Activated CD4-positive, alpha-beta T cell treated with anti-CD3 and anti-CD28 coated beads, Interleukin-2, amount 50 U/mL, for 48 hours (primary cell): ENCODE measurements at places on chromosomes 13 and 19.

DNA sequence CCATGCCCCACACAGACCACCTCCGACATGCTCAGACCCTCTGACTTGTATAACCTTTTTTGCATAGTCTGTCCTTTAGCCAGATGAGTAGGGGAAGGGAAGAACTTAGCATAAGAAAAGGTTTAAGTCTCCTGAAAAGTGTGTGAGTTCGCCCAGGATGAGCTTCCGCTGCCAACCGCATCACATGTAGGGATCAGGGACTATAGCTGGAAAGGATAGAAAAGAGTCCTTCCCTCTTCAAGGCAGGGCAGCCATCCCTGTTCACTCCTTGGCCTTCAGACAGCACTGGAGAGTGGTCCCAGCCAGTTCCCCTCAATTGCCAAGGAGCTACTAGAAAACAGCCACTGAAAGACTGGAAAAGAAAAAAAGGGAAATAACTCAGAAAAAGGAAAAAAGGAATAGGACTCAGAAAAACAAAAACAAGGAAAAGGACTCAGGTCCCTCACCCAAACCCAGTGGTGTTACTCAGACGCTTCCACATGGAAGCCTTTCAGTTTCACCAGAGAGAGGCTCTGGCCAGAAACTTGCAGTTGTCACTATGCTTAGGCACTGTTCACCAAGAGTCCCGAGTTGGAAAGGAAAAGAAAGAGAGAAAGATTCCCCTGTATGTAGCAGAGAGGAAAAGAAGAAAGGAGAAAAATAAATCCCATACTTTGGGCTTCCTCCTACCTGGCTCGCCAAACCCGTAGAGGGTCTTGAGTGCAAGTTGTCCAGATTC lies 5.6 kb upstream of the TM9SF2 start:
- DNase-seq: no peak

DNA sequence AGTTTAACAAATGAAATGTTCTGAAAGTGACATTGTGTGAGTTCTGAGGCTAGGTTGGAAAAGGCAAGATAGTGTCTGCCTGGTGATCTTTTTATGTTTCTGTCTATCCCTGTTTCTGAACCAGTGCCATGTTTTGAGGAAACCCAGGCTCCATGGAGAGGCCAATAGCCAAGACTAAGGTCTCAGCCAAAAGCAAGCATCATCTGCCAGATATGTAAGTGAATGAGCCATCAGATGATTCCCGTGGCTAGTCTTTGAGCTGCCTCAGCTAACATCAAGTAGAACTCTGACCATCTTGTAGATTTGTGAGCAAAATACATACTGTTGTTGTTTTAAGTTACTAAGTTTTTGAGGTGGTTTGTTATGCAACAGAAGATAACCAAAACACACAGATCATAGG lies 19.6 kb upstream of the CCNA1 start:
- DNase-seq: no peak

GRCh38 chr19:288911-289310 lies 2.3 kb downstream of the PLPP2 start:
- no peak for DNase-seq

DNA sequence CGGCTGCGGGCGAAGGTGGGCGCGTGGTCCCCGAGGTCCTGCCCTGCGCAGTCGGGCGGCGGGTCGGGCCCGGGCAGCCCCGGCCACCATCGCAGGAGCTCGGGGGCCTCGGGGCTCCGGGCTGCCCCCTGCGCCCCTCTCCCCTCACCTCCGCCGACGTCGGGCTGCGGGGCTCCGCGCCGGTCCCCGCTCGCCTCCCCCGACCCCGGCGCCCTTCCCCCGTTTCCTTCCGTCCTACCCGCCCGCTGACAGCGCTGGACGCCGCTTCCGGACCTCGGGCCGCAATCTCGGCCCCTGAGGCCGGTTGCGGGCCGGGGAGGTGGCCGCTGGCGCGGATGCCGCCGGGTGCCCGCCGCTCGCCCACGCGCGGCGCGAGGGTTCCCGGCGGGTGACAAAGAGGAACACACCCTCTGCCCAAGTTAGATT lies 720 bp downstream of the FARP1 start:
- DNase-seq: no peak

- DNase-seq: no peak
Observed at GRCh38 chr13:95150555-95150954, 150.7 kb downstream of the ABCC4 start.

DNA sequence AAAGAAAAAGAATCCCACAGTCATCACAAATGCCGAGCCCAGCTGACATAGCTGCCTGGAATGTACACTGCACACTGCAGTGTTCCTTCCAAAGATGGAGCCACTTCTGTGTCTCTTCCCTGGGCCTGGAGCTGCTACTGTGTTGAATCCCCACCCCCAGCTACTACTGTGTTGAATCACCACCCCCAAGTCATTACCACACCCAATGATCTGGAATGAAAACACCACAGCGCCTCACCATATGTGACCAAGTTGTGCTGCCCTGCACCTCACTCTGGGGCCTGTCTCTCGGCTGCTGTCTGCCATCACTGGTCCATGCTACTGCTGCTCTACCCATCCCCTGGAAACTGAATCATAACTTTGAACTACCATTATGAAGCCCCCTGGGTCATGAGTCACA lies 861.2 kb downstream of the UQCRFS1 start:
- no peak for DNase-seq
